ENCODE measurements at places on chromosomes 13 and 19.

DNA sequence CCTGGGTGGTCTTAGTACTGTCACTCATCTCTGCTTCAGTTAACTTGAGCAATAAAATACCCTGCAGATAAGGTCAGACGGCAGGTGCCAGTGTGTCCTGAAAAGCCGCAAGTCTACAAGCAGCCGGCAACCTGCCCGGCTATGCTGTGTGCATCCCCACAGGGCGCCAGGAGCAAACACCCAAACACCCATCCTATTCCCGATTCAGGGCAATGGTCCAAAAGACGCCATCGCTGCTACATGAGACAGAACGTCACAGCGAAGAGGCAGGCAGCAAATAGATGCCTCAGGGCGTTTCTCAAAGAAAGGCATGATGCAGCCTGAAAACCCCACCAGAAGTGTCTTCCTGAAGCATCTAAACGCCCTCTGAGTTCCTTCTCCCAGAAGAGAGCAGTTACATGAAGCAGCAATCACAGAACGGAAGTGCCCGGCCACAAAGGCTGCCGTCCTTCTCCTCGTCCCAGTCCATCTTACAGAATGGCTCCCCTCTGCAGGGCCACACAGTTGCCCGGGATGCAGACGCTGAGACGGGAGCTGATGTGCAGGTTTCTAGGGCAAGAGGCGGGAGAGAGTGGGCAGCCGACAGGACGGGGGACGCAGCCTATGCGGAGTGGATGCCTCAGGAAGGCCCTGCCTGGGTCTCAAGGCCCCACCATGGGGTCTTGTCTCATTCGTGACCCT lies 35.1 kb downstream of the RASA3 start:
- no peak for DNase-seq

- DNase-seq, result no peak
Observed at GRCh38 chr13:79631051-79631659, 150.2 kb downstream of the NDFIP2 start.

GRCh38 chr19:37413313-37414084 lies 42.6 kb downstream of the ZNF527 start:
- no peak for DNase-seq

- no peak for DNase-seq
Observed at GRCh38 chr13:40145139-40145538, 489.7 kb downstream of the COG6 start.

GRCh38 chr13:22082437-22083100 lies 411.7 kb downstream of the FGF9 start:
- no peak for DNase-seq

DNA sequence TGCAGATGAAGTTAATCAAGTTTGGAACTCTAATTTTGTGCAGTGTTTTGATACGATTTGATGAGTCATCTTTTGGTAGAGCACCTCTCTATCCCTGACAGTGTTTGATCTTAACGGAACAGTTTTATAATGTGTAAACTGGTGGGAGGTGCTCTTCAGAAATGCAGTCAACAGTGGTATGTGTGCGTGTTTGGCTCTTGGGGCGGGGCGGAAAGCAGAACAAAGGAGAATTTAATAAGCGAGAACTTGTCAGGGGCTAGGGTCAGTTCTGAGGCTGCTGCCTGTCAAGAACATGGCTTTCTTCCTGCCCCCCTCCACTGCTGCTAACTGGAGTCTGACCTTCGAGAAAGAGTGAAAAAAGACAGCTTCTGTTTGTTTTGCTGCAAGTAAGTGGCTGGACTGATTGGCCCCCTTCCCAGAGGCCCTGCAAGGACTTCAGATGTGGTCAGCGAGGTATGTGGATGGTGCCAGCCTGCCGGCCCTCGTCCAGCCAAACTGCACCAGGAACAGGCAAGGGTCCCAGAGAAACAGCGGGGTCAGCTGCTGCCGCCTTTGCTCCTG lies 40.8 kb downstream of the BBC3 start:
- DNase-seq, result peak; percentile 15

- DNase-seq, result no peak
Observed at GRCh38 chr13:100423375-100423774, 165.2 kb downstream of the GGACT start.

GRCh38 chr19:9584073-9584833 lies at the start of gene ZNF121:
Gene ZNF121 (minus strand): TSS chr19:9584504. CDS start chr19:9568097, 16,407 bp downstream.
- peak; percentile 67 for DNase-seq

- no peak for DNase-seq
Observed at GRCh38 chr13:72536714-72537394, 190.6 kb downstream of the MZT1 start.

GRCh38 chr19:4365341-4365740 lies 22.0 kb downstream of the MPND start:
- no peak for DNase-seq

DNA sequence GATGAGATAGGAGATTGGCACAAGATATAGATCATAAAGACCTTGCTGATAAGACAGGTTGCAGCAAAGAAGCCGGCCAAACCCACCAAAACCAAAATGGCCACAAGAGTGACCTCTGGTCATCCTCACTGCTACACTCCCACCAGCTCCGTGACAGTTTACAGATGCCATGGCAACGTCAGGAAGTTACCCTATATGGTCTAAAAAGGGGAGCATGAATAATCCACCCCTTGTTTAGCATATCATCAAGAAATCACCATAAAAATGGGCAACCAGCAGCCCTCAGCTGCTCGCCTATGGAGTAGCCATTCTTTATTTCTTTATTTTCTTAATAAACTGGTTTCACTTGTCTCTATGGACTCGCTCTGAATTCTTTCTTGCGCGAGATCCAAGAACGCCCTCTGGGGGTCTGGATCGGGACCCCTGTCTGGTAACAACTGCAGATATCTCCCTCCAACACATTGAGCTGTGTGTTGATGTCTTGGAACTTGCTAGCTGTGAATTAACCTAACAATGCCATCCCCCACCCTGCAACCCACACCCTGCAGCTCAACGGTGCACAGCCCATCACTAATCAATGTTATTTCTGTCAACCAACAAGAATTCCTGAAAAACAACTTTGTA lies 27.1 kb upstream of the GRTP1 start:
- DNase-seq, result no peak

- DNase-seq, result no peak
Observed at GRCh38 chr19:18915639-18916038, 3.5 kb downstream of the COPE start.

All from stimulated activated CD8-positive, alpha-beta memory T cell treated with anti-CD3 and anti-CD28 coated beads, Interleukin-4, amount 100 ng/mL, for 1 hour (primary cell).